ENCODE measurements at places on chromosomes 5 and 9.

DNA sequence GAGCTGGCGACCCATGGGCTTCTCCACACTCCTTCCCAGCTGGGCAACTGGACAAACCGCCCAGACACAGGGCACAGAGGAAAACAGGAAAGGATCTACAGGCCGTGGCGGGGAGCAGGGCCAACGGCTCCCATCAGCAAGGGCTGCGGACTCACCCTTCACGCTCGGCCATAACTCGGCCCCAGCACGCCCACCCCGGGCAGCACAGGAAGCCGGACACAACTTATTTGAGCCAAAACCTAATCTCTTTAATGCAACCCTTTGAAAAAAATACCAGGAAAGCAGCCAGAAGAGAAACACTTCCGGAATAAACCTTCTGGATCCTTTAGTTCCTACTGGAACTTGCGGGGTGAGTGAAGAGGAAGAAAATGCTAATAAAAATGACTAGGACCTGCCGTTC lies 59.9 kb downstream of the VAV2 start:
- no peak for DNase-seq

DNA sequence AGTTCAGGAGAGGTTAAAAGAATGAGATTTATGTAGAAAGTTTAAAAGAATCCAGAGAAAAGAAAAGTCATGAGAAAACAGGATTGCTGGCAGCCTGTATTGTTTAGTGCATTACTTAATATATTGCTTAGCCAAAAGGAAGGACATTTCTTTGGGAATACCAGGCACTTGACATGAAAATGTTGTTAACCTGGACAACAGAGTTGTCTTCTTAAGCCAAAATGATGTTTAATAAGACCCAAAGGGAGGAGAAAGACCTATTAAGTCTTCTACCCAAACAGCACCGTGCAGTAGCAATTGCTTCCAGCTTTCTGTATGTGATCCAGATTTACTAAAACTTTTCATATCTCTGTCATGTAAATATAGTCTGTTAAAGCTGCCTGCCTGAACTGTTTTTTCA lies 74.0 kb upstream of the PRLR start:
- no peak for DNase-seq

GRCh38 chr9:90569511-90569910 lies 73.1 kb downstream of the DIRAS2 start:
- DNase-seq = no peak

DNA sequence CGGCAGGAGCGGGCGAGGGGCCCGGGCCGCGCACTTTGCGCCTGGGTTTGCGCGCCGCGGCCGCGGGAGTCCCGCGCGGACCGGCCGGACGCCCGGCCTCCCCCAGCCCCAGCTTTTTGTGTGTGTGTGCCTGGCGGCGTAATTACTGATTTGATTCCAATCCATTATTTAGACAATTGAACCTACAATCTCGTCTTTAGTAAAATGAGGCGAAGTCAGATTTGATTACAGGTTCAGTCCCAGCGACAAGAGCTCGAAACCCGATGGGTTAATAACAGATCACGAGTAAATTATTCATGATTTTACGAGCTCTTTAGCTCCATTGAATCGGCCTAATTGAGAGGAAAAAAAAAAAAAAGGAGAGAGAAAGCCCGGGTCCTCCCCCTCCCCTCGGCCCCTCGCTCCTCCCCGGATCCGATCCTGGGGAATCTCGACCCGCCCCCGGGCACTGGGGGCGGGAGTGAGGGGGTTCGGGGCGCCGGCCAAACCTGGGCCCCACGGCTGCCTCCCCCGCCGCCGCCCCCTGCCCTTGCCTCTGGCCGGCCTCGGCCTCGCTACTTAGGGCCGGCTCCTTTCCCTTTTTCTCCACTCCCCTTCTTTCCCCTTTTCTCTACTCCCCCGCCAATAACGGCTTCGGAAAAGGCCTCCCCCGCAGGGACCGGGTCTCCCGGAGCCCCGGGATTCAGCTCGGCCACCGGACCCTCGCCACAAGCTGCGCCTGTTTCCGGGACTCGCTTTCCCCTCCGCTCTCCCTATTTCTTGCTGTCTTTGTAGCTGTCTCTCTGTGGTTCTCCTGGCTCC lies 6.6 kb downstream of the LHX2 start:
- no peak for DNase-seq

DNA sequence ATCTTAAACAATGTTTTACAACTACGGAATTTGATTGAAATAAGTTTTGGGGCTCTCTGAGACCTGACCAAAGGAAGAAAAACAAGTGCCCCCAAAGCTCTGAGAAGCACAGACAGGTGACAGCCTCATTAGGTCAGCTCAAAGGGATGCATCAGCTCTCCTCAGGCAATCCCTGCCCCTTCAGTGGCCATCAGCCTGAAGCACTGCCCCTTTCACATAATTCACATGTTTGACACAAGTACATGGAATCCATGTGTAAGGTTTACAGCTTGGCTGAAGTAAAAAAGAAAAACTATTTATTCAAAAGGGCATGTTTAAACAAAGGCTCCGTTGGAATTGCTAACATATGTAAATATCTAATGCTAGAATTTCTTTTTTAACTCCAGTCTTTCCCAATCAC lies 56.3 kb downstream of the TSSK1B start:
- DNase-seq = no peak
